GM13977 (cell line): ENCODE measurements at places on chromosomes 16 and 17.
A peak's percentile ranks its signal among the peaks of the same experiment; 100 is the strongest.

- DNase-seq = peak; percentile 74
Observed at GRCh38 chr16:8962393-8963009, 1.2 kb downstream of the USP7 start.

DNA sequence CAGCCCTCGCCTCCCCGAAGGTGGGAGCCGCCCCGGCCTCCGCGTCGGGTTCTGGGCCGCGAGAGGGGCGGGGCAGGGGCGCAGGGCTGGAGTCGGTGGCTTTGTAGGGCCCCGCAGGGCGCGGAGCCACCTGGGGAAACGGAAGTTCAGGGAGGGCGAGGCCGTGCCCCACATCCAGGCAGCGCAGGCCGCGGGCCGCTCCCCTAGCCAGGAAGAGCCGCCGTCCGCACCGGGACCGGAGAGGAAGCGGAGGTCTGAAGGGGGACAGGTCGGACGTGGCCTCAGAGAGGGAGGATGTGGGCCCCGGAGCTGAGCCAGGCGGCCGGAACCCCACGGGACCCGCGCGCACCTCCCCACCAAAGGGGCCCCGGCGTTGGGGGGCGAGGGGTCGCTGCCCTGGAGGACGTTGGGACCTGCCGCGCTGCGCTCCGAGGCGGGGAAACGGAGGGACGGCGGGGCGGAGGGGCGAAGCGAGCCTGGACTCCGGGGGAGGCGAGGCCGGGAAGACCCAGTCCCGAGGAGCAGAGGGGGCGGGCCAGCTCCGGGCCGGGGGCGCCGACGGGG, 482 bp upstream of the SLC16A3 start:
- DNase-seq = peak; percentile 83

DNA sequence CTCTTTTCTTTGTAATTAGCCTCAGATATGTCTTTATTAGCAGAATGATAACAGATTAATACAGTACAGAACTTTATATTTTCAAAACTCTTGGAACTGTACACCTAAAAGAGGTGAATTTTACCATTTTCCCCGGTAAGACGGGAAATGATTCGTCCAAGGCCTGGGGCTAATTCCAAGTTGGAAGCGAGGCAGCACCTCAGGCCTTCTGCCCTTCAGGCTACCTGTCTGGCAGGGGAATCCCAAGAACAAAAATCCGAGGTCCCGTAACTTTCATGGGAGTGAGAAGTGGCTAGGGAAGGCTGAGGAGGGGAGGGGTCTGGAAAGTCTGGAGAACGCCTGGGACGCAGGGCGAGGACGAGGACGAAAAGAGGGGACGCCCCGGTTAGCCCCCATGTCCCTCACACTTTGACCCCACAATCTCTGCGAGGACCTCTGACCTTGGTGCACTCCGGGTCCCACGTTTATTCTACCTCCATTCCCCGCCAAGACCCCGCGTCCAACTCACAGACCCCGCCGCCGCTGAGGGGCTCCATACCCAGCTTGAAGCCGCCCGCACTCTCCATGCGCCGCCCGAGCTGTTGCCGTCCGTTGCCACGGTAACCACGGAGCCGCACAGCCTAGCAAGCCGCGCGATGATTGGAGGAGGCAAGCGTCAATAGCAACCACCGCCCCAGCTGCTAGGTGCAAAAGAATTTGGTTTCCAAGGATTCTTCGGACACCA, at the start of gene HYDIN:
TSS of gene HYDIN (minus strand) at position 601 of the 724 bp plus-strand sequence. CDS start 43,827 bp downstream, outside the sequence.
- peak; percentile 16 for DNase-seq

GRCh38 chr16:88688013-88688778, 1.9 kb upstream of the SNAI3 start:
- DNase-seq = no peak

GRCh38 chr16:4788489-4788889, 344 bp upstream of the SEPTIN12 start:
- no peak for DNase-seq

- DNase-seq = no peak
Observed at GRCh38 chr17:70588003-70588402, 418.7 kb downstream of the KCNJ2 start.

DNA sequence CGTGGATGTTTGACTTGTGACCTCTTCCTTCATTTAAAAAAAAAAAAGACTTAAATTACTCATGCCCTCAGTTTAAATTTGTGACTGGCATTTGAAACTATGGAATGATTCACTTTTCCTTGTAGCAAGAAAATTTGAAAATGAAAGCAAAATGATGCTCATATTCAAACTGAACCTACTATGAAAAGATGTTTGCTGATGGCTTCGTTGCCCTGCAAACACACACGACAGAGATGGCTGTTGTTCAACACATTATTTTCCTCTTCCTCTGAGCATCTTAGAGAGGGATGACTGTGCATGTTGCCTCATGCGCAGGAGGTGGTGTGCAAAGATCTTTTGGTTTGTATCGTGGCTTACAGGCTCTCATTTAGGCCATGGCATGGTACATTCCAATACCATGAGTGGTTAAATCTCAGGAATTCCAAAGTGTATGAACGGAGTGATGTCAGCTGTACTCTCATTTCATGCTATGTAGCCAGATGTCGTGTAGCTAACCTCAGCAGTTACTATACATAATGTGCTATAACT, 164.5 kb downstream of the PRKCA start:
- DNase-seq = no peak

GRCh38 chr17:44077595-44077909, 7.0 kb downstream of the G6PC3 start:
- no peak for DNase-seq

- DNase-seq = no peak
Observed at GRCh38 chr16:69166946-69167930, 19.7 kb upstream of the SNTB2 start.

- no peak for DNase-seq
Observed at GRCh38 chr16:79047337-79047736, 553.2 kb downstream of the MAF start.

DNA sequence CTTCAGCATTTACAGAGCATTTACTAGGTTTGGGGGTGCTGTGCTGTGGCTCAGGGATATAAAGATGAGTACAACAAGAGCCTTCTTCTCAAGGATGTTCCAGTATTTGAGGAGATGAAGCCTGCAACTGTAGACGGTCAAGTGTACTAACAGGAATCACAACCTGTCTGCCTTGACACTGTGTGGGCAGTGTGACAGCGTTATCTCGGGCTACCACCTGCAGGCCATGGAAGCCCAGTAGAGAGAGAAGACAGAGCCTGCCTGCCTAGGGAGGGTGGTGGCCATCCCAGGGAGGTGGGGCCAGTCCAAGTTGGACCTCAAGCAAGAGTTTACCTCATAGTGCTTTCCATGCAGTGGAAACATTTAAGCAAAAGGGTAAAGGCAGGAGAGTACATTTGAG, 215.1 kb upstream of the ASIC2 start:
- no peak for DNase-seq

GRCh38 chr16:89335803-89336485, 118.4 kb downstream of the ZNF778 start:
- no peak for DNase-seq

- no peak for DNase-seq
Observed at GRCh38 chr17:72602517-72603419, 481.9 kb downstream of the SOX9 start.

DNA sequence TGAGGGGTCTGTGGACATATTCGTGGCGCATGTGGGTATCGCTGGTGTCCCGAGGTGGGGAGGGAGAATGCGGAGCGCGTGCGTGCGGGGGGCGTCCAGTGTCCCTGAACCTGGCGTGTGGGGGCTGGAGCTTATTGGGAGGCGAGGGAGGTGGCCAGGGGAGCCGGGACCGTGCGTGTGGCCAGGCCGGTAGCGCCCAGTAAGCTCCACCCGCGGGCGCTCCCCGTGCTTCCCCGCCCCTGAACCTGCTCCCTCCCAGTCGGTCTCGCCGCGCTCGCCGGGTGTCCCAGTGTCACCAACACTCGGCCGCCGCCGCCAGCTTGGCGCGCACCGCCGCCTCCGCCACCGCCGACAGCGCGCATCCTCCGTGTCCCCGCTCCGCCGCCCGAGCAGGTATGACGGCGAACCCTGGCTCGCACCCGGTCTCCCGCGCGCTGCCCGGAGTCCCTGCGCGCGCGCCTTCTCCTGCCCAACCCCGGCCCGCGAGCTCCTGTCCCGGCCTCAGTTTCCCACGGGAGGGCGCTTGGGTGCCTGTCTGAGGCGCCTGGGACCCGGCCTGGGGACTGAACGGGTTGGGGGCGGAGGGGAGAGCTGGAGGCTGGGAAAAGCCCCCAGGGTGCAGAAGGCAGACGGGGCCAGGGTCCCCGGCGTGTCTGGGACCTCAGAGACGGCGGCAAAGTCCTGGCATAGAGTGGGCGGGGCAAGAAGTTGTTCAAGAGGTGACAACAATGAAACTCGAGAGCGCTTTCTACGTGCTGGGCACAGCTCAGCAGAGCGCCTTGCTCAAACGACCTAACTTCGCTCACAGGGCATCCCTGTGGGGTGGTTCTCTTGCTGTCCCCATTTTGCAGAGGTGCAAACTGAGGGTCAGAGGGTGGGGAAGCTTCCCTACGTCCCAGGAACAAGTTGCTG, at the start of gene SCNN1B:
TSS of gene SCNN1B (plus strand) at position 258 of the 912 bp plus-strand sequence. CDS start 46,298 bp downstream, outside the sequence.
- peak; percentile 40 for DNase-seq

- DNase-seq = peak; percentile 44
Observed at GRCh38 chr16:68782198-68783174, 45.4 kb downstream of the CDH1 start.

- DNase-seq = no peak
Observed at GRCh38 chr17:78016852-78017251, 58.3 kb downstream of the TNRC6C start.

- peak; percentile 72 for DNase-seq
Observed at GRCh38 chr16:29662729-29663015, 375 bp upstream of the SPN start.

GRCh38 chr16:85395913-85396878, 216.9 kb upstream of the GSE1 start:
- no peak for DNase-seq

GRCh38 chr17:43581613-43582012, 35.5 kb upstream of the ETV4 start:
- DNase-seq = no peak

GRCh38 chr17:82862737-82863382, 23.0 kb upstream of the ZNF750 start:
- no peak for DNase-seq

DNA sequence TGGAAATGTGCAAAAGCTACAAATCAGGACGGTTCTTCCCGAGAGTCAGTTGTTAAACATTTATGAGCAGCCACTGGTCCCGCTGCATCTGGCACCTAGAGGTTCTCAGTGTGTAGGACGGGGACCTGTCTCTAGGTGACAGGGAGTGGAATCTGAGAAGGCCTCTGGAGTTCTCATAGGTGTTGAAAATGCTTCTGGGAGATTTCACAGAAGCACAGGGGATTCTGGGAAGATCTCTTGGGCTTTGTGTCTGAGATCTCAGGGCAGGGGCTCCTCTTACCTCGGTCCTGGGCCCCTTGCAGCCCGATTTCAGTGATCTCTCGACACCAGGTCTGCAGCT, 8.9 kb downstream of the ALOX15 start:
- no peak for DNase-seq

DNA sequence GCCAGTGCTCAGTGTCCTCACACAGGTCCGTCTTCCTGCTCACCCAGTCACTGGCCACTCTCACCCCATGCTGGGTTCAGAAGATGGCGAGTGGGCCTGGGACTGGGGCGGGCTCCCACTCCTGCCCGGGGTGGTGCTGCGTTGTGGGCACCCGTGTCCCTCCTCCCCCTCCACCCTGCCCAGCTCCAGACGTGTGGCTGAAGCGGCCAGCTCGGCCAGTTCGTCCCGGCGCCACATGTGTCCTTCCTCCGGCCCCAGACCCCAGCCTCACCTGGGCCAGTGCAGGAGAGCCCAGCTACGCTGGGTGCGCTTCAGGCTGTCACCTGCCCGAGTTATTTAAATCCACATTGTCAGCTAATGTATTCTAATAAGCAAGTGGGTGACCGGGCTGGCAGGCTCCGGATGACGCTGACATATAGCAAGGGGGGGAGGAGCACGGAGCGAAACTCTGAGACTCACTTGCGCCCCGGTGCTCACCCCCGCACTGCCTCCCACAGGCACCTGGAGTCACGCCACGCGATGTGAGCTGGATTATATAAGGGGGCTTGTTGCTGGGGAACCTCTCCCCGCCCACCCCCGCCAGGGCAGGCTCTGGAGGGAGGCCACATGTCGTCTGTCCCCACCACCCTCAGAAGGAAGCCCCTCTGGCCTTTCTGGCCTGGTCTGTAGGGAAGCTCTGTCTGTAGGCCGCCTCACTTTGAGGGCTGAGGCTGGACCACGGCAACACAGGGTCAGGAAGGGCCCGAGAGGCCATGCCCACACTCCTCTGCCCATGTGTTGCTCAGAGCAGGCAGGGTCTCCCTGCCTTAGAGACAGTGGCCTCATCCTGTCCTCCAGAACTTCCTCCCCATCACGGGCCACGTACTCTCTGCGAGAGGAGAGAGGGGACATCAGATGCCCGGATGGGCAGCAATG, 7.1 kb upstream of the BAIAP2 start:
- no peak for DNase-seq

GRCh38 chr16:14205666-14206065, 134.5 kb downstream of the MRTFB start:
- DNase-seq = no peak

- no peak for DNase-seq
Observed at GRCh38 chr17:78913115-78913514, 10.1 kb upstream of the CEP295NL start.
